Cortex of kidney (tissue), 1 donor: ENCODE measurements at places on chromosomes 4 and X.

DNA sequence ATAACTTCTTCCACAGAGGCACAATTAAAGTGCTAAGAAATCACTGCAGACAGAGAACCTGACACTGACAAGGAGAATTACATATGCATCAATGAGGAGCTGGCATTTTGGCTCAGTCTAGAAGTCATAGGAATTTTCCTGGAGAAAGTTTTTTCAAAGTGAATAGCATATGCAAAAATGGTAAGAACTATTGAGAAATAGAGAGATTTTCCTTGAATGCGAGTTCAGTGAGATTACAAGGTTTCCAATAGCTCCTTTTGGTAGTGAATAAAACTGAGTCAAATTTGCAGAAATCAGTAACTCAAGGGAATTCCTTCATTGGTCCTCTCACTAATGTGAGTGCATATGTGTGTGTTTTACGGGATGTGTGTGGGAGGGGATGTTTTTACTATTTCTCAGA, 557.5 kb downstream of the PPARGC1A start:
- no peak for DNase-seq

GRCh38 chrX:150365051-150365989, 2.2 kb downstream of the MAMLD1 start:
- no peak for DNase-seq

- DNase-seq: no peak
These were observed 78.3 kb upstream of the STIM2 start for GRCh38 chr4:26782168-26782829.

DNA sequence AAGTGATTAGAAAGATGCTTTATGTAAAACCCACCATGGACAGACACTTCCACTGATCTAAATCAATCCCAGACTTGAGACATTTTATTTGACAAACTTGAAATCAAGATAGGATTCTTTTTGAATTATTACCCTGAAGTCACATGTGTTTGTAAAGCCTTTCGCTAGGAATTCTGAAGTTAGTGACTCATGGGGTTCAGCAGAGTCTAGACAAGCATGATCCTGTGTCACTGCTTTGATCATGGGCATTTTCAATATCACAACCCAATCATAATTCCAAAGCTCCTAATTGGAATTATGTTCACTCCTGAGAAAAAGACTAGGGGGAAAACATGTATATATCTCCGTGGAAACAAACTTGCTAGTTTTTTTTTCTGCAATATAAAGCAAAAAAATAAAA, 67.5 kb upstream of the BMP3 start:
- no peak for DNase-seq

GRCh38 chrX:129559783-129560182, 19.7 kb downstream of the OCRL start:
- DNase-seq: no peak

DNA sequence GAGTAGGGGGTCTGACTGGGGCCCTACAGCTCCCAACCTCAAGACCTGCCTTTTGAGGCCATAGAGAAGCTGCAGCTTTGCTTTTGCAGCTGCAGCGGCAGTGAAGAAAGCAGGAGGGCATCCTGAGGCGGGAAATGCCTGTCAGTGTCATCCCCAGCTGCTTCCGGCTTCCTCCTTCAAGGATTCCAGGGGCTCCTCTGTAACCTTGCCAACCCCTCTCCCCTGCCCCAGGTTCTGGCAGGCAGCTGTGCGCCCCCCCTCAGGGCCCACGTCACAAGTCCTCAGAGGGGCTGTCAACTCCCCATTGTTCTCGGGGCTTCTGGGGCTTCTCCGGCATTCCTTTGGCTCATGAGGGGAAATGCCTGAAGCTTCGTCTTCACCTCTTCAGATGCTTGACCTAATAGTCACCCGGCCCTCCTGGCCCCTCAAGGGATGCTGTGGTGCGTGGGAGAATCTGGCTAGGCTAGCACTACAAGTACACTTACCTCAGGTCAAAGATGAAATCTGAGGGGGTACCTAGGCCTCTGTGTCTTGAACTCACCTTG, 31.9 kb downstream of the APLN start:
- no peak for DNase-seq

DNA sequence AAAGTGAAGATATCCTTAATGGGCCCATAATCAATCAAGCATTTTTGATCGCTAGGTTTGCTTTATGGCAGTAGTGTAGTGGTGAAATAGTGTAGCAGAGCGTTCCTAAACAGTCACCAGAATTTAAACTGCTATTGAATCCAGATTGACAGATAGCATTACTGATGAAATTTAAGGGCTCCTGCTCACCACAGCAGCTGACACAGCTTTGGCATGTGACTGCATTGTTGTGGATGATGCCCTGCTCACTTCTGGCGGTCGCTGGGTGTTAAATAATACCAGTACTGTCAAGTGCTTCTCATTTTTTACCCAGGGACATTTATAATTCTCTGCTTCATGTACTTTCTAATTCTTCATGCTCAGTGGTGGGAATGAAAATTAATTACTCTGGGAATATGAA, 102.0 kb upstream of the ARHGAP24 start:
- DNase-seq: no peak

DNA sequence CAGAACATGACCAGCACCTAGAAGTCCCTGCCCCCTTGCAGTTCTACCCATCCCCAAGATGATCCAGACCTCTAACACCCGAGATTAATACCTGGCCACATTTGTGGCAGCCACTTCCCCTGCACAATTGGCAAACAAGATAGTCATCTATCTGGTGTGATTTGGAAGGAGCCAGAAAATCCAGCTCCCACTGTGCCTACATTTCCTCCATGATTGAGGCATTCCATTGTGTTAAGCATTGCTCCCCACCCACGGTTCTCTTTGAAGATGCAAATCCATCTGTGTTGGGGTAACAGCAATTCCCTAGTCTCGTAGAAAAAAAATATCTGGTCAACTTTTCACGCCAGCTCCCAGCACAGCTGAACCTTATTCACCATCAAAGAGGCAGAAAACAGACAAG, 405.0 kb downstream of the BCOR start:
- no peak for DNase-seq

DNA sequence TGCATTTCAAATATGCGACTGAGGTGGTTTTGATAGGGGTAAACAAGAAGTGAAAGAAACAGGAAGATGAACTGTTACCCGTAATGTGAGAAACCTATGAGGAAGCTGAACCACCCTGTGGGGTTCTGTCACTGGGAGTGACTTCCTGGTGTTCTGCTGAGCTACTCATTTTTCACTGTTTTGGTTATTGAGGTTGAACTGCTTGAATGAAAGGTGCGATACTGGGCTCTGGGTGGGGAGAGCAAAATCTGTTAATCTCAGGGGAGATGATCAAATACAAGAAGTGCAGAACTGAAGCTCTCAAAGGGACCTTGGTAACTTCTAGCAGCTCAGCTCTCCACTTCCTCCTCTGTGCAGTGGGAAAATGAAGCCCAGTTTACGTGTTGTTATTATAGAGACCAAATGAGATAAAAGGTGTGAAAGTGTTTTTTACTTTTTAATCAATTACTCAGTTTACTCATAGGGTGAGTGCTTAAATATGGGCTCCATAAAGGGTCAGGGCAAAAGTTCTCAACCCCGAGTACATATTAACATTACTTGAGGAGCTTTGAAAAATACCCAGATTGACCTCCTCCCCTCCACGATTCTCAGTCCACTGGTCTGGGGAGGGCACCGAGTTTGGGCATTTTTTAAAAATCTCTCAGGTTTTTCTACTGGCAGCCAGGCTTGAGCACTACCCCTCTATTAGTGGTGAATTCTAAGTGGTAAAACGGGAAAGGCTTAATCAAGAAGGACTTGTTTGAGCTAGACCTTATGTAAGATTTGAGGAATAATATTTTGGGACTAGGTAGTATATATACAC, 66.7 kb downstream of the COQ2 start:
- no peak for DNase-seq

DNA sequence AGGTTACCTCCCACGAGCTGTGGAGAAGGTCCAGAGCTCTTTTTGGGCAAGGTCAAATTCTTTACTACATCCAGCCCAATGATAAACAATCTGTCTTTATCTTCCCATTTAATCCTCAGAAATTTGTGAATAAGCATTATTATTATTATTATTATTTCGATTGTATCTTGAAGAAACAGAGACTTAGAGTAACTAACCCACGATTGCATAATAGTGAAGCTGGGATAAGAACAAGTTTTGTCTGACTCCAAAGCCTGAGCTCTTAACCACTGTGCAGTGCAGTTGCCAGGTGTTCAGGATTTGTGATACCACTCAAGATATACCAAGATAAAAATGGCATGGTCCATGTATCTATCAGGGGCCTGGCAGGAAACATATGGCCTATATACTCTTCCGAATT, 166.5 kb upstream of the LDB2 start:
- no peak for DNase-seq

DNA sequence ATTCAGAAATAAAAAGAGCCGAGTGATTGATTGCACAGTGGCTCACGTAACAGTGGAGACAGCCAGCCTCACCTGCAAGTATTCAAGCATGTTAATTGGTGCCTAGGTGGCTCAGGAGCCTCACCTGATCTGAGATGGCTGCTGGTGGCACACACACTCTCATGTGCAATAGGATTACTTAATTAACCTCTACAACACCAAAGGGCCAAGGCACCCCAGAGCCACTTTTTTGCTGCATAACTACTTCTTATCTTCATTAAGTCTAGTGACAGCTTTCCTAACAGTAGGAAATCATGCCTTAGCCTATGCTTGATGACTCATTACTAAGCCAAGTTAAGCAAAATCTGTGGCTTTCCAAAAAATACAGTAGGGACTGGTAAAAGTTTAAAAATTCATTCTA, 117.3 kb upstream of the NOCT start:
- DNase-seq: no peak

- no peak for DNase-seq
These were observed 33.2 kb upstream of the OCIAD2 start for GRCh38 chr4:48939785-48940184.

- DNase-seq: no peak
These were observed 89.3 kb upstream of the GPR34 start for GRCh38 chrX:41599507-41599906.

DNA sequence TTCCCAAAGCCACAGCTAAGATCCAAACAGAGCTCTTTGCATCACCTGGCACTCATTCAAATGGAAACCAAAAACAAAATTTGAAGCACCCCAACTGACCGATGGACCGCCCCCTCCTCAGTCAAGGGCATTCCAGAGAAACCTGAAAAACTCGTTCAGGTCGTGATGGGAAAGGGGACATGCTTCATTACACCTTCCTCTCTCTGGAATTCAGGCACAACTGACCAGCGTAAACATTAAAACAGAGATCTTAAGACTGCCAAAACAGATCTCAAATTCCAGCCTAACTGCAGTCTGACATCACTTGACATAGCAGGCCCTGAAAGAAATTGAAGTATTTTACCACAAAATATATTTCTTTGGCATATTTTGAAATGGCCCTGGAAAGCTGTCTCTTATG, 28.5 kb downstream of the PTTG2 start:
- DNase-seq: no peak

- no peak for DNase-seq
These were observed 1.1 kb downstream of the MSL3 start for GRCh38 chrX:11759172-11759460.

DNA sequence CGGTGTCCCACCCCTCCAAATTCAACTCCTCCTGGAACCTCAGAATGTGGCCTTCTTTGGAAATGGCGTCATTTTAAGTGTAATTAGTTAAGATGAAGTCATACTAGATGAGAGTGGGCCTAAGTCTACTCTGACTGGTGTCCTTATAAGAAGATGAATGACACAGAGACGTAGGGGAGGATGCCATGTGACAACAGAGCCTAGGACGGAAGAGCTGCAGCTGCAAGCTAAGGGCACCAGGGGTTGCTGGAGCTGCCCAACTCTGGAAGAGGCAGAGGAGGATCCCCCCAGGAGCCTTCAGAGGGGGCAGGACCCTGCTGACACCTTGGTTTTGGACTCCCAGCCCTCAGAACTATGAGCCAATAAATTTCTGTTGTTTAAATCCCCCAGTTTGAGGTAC, 115.1 kb downstream of the STK32B start:
- DNase-seq: no peak

- DNase-seq: no peak
These were observed 22.7 kb downstream of the PSAPL1 start for GRCh38 chr4:7411896-7412553.

GRCh38 chrX:132958091-132958703, at the start of gene HS6ST2:
Gene HS6ST2 (minus strand): TSS chrX:132958629.
- no peak for DNase-seq

GRCh38 chrX:46236411-46236810, 308.8 kb downstream of the ZNF674 start:
- DNase-seq: no peak
